Right renal pelvis (tissue), 4 donors: ENCODE measurements at places on chromosomes 12 and 14. TPM values are rescaled to one million over a fixed set of nuclear protein-coding genes. Genes with fewer than 3 reads are reported as not detected.

DNA sequence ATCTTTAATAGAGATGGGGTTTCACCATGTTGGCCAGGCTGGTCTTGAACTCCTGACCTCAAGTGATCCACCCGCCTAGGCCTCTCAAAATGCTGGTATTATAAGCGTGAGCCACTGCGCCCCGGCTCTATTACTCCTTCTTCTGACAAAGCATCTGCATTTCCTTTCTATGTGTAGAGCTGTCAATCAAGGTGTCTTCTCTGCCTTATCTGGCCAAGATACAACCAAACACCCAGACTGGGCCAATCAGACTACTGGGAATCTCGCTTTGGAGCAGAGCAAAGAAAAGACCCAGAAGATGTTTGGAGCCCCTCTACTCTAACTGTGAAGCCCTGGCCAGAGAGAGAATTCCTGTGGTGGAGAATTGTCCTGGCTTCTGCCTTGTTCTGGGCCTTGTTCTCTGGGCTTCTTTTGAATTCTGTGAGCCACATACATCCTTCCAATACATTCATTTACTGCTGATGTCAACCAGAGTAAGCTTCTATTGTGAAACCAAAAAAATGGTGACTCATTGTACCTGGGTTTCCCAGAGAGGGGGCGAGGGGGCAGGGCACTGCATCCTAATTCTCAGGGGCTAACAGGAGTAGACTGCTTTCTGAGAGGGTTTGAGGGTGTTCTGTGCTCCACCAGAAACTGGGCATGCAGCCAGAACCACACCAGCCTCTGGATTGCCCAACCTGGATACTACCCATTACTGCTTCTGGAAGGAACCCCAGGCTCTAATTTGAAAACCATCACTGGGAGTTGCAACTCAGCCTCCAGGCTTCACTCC, 18.8 kb upstream of the FLVCR2 start:
- DNase-seq: no peak

GRCh38 chr12:89787763-89788162, 79.1 kb upstream of the ATP2B1 start:
- DNase-seq: no peak

DNA sequence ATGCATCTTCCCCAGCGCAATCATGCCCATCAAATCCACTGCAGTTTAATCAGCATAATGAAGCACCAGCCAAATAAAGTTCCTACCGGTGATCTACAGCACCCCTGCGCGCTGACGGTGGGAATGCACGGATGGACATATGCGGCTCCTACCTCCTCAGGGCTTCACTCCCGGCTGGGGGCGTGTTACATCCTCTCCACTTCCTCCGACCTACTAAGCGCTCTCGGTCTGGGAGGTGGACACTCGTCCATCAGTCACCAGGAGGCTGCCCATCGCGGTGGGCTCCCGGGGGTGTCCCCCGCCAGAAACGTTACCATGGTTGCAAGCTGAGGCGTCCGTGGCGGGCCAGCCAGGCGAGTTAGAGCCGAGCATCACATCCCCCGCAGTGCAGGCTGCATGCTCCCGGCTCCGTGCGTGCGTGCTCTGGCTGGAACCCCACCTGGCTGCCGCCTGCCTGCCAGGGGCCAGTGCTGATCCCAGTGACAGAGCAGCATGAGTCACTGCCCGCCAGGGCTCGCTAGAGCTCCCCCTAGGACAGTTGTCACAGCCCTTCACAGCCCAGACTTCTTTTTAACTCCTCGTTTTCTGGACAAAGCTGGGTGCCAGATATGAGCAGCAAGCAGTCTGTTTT, 73.0 kb downstream of the CIT start:
- peak; percentile 59 for DNase-seq

- DNase-seq: no peak
Measured at GRCh38 chr14:22380571-22381407, 208.2 kb downstream of the DAD1 start.

DNA sequence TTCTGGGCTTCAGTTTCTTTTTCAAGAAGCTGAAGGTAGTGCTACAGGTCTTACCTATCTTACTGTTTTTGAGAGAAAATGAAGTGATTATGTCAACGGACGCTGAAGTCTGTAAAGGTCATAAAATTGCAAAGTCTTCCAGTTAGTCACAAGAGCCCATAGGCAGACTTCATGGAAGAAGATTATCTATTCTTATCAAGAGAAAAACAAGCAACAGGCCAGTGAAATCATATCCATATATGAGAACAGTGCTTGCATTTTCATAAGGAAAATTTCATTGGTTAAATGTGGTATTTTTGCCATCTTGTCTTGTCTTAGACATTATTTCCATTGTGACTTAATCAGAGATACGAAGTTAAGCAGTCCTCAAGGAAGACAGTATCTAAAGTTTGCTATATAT, 412.7 kb upstream of the SEL1L start:
- no peak for DNase-seq

- no peak for DNase-seq
Measured at GRCh38 chr12:57224278-57224972, 5.1 kb upstream of the SHMT2 start.

Gene RASSF9
- 18.6 TPM for polyA plus RNA-seq

Gene KRT73
- not detected for polyA plus RNA-seq

Gene BHLHE41
- 3.1 TPM for polyA plus RNA-seq

Gene ACSS3
- polyA plus RNA-seq: 18.4 TPM

Gene TDRD9
- 1.5 TPM for polyA plus RNA-seq

Gene TMEM132C
- polyA plus RNA-seq: 3.7 TPM

Gene BEST3
- 0.49 TPM for polyA plus RNA-seq

Gene CISTR
- polyA plus RNA-seq: not detected
